Endothelial cell (in vitro differentiated cells): ENCODE measurements at places on chromosomes 12 and 14. TPM values are rescaled to one million over a fixed set of nuclear protein-coding genes. Genes with fewer than 3 reads are reported as not detected.

GRCh38 chr14:103995876-103996275 lies 53.5 kb upstream of the RD3L start:
- no peak for DNase-seq
- H3K36me3 ChIP-seq = no peaks in the 10 kb centered on the region
- H3K27ac ChIP-seq = no peak overlapping the region

- H3K27ac ChIP-seq = peak within 1 kb of the TSS; percentile 95
- peaks cover 43% of the 10 kb centered on the region for H3K4me1 ChIP-seq
- H3K36me3 ChIP-seq = no peaks in the 10 kb centered on the region
Observed at GRCh38 chr12:105235732-105236476, at the start of gene APPL2. Gene APPL2 (minus strand): TSS chr12:105236174. CDS start chr12:105236012, 162 bp downstream.

- H3K4me1 ChIP-seq = peaks cover 21% of the 10 kb centered on the region
- H3K27me3 ChIP-seq = no peaks in the 10 kb centered on the region
- DNase-seq = no peak
- H3K27ac ChIP-seq = no peak overlapping the region
- no peak overlapping the region for H3K4me3 ChIP-seq
Observed at GRCh38 chr12:68378872-68379606, 46.9 kb upstream of the MDM1 start.

DNA sequence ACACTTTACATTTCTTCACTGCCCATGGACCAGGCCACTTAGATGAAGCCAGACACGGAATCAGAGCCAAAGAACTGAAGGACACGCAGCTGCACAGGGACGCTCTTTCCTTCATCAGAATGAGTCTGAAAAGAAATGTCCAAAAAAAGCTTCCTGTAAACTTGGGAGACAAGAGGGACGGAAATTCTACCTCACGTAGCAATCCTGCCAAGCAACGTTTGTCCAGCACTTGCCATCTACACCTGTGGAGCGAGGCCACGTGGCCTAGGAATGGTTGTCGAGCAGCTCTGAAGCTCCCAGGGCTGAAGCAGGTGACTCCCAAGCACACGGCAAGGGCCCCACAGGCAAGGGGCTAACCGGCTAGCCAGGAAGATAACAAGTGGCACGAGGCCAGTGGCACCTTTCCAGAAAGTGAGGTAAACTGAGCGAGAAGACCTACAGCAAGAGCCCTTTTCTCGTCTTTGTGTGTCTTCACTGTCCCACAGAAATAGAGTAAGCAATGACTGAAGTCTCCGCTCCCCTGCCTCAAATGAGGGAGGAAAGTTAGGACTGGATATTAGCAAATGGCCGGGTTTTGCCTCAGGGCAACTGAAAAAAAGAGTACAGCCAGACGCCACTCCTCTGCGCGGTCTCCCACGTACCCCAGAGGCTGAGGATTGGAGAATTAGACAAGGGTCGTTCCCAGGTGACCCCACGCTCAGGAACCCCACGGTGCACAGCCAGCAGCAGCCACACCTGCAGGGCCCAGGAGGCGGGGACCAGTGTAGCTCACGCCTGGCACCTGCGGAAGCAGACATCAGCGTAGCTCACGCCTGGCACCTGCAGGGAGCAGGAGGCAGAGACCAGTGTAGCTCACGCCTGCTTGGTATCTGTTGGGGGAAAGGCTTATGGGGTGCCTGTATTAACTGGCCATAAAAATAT lies 7.7 kb downstream of the ZNF605 start:
- DNase-seq = no peak

Gene MRPL52
- total RNA-seq = 126 TPM

Gene PKP2
- 9.0 TPM for total RNA-seq

DNA sequence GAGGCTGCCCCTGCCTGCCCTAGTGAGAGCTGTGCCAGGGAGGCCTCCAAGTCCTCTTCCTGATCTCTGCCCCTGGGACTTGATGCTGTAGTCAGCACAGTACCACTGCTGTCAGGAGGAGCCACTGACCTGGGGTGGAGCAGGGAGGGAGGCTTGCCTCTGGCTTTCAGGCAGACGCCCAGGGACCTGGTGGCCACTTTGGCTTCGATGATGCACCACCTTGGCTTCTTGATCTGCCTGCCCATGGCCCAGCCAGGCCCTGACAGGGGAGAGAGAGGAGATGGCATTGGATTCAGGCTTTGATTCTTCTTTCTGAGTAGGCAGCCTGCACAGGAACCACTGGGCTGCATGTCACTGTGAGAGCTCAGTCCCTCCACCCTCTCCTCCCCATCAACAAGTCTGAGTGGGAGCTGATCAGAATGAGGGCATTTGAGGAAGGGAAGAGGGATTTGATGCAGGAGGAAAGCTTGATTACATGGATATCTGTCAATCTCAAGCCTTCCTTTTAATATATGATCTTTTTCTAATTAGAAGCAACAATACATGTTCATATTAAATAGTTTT lies 24.7 kb downstream of the TMEM63C start:
- no peak overlapping the region for H3K4me3 ChIP-seq
- H3K36me3 ChIP-seq = no peaks in the 10 kb centered on the region
- no peak overlapping the region for H3K27ac ChIP-seq
- DNase-seq = no peak

- H3K4me1 ChIP-seq = peaks cover 13% of the 10 kb centered on the region
- H3K36me3 ChIP-seq = peaks cover 3% of the 10 kb centered on the region
- no peak overlapping the region for H3K4me3 ChIP-seq
- no peak overlapping the region for H3K27ac ChIP-seq
- no peaks in the 10 kb centered on the region for H3K27me3 ChIP-seq
Observed at GRCh38 chr14:100401031-100401692, 78.0 kb downstream of the SLC25A47 start.

- no peak overlapping the region for H3K4me3 ChIP-seq
- DNase-seq = no peak
- H3K36me3 ChIP-seq = peaks cover 2% of the 10 kb centered on the region
Observed at GRCh38 chr12:22656831-22657230, 31.9 kb downstream of the ETNK1 start.

DNA sequence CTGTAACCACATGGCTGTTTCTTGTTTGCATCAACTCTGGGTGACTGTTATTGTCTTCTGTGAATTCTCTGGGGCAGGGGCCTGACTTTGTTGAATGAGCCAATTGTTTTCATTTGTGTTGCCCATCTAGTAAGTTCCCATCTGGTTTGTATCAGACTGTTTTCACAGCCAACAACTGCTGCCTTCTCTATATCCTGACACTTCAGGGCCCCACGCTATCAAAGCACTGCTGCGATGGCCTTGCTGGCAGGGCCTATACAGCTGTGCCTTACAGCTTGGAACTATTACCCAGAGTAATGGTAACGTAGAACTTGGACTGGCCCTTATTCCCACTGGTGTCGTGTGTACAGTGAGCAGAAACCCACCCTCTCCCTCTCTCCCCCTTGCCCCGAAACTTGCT lies 104.3 kb upstream of the DACT1 start:
- peaks cover 6% of the 10 kb centered on the region for H3K36me3 ChIP-seq
- H3K27ac ChIP-seq = peak overlapping the region; percentile 88
- H3K4me1 ChIP-seq = peaks cover 21% of the 10 kb centered on the region
- no peaks in the 10 kb centered on the region for H3K27me3 ChIP-seq
- DNase-seq = peak; percentile 28

DNA sequence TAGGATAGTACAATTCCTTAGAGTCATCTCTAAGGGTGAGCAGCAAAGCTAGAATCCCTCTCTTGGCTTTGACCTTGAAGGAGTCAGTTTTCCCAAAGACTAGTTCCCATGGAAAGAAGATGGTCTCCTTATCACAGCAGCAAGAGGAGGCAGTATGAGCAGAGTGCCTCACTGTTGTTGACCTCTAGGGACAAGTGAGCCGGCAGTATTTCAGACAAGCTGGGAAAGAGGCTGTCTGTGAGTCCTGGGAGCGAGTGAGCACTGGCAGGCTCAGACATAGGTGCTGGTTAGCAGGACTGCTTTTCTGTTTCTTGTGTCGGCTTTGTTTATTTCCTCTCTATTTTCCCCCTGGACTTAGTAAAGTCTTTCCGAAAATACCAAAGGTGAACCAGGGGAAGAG lies 60.7 kb downstream of the NTF3 start:
- H3K4me1 ChIP-seq = no peaks in the 10 kb centered on the region
- H3K27ac ChIP-seq = no peak overlapping the region
- no peaks in the 10 kb centered on the region for H3K36me3 ChIP-seq
- H3K27me3 ChIP-seq = peaks cover 3% of the 10 kb centered on the region
- no peak overlapping the region for H3K4me3 ChIP-seq

DNA sequence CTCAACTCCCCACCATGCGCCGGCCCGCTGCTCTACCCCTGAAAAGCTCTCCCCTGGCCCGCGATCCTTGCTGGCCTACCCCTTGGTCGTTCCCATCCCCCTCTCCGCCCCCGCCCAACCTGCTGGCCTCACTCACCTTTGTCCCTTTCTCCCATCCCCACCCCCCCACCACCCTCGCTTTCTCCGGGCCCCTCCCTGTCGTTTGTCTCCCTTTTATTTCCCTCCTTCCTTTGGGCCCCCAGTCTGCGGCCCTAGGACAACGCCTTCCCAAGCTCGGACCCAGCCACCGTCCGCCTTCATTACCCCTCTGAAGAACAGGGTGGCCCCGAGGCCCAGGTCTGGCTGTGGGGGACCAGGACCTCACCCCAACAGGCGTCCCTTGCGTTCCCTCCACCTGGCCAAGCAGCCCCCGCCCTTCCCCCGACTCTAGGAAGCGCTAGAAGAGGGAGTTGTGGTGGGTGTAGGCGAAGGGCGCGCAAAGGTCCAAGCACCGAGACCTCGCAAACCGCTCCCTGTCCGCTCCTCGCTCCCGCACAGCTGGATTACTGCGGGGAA lies 6.9 kb upstream of the SLC7A7 start:
- H3K27me3 ChIP-seq = peaks cover 17% of the 10 kb centered on the region
- no peak for DNase-seq
- H3K36me3 ChIP-seq = no peaks in the 10 kb centered on the region
- H3K4me1 ChIP-seq = peaks cover 36% of the 10 kb centered on the region
- no peak overlapping the region for H3K27ac ChIP-seq

Gene CCDC177
- not detected for total RNA-seq

Gene REC8
- total RNA-seq = 31.8 TPM

DNA sequence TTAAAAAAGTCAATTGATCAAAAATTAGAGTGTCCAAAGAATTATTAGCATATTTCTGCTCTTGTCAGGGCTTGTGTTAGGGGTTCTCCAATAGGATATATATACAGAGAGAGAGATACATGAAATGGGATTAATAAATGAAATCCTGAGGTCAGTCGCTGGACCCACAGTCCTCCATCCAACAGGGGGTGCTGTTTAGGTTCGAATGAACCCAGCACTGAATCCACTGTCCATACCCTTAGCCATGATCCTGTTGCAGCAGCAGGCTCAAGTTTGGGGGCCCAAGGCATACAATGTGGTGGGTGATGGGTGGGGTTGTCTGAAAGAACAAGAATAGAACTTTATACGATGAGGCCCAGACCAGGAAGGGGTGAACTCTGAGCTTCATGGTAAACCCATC lies 780 bp upstream of the MYO1H start:
- no peaks in the 10 kb centered on the region for H3K27me3 ChIP-seq
- no peaks in the 10 kb centered on the region for H3K36me3 ChIP-seq
- H3K4me1 ChIP-seq = no peaks in the 10 kb centered on the region
- H3K27ac ChIP-seq = no peak overlapping the region
- DNase-seq = no peak

GRCh38 chr12:98137278-98137677 lies 378.1 kb upstream of the TMPO start:
- H3K4me3 ChIP-seq = no peak overlapping the region
- H3K27me3 ChIP-seq = peaks cover 2% of the 10 kb centered on the region
- H3K27ac ChIP-seq = no peak overlapping the region
- H3K4me1 ChIP-seq = no peaks in the 10 kb centered on the region
- no peak for DNase-seq

Gene PZP
- 2.2 TPM for total RNA-seq

Gene DAO
- 0.41 TPM for total RNA-seq

- no peaks in the 10 kb centered on the region for H3K27me3 ChIP-seq
- DNase-seq = no peak
- no peak overlapping the region for H3K27ac ChIP-seq
- H3K4me1 ChIP-seq = no peaks in the 10 kb centered on the region
Observed at GRCh38 chr14:69827560-69827959, 30.5 kb upstream of the SLC10A1 start.
